ENCODE measurements at places on chromosomes 4 and X.

DNA sequence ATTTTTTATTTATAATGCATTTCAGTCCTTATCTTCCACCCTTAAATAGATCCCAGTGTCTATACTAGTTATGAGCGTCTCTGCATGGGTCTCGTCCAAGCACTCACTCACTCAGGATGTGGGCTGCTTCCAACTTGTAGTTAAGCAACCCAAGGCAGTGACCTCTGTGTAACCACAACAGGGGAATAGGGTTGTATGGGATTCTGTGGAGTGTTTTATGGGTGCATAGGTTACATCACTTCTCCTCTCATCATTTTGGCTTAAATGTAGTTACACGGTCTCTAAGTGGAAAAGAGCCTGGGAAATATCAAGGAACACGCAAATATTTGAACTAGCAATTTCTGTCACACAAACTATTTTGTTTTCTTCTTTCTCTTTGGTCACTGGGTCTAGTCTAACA is 931.0 kb downstream of the STIM2 start:
- DNase-seq, result no peak

DNA sequence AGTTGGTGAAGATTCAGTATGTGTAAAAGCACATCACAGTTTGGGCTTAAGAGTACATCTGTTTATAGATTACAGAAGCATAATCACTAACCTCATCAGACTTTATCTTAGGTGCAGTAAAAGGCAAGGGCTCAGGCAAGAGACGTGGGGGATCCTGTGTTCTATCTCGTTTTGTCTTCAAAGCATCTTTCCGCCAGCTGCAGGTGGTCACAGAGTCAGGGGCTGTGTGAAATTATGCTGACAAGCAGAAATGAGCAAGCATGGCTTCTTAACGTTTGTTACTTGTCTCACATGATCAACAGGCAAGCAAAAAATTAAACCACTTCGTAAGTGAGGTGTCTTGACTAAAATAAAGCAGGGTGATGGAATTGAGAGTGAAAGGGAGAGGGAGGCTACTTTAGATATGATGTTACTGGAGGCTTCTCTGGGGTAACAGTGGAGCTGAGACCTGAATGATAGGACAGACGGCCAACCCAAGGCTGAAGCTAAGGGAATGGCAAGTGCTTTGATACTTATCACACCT is 1.4 kb upstream of the TEC start:
- no peak for DNase-seq

- DNase-seq, result no peak
Observed at GRCh38 chr4:15682242-15683142, 865 bp downstream of the FAM200B start.

DNA sequence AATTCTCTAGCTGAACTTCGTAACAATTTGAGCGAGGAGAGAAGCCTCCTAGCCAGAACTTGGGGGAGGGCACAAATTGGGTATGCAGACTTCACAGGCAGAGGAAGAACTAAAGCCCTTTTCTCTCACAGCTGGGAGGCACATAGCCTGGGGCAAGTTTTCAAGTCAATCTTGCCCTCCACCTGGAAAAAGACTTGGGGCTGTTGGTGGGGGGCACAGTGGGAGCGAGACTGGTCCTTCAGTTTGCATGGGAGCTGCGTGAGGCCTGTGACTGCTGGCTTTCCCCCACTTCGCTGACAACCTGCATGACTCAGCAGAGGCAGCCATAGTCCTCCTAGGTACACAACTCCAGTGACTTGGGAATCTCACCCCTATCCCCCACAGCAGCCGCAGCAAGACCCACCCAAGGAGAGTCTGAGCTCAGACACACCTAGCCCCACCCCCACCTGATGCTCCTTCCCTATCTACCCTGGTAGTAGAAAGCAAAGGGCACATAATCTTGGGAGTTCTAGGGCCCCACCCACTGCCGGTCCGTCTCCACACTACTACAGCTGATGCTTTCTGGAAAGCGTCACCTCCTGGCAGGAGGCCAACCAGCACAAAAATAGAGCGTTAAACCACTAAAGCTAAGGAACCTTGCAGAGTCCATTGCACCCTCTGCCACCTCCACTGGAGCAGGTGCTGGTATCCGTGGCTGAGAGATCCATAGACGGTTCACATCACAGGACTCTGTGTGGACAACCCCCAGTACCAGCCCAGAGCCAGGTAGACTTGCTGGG is 160.8 kb downstream of the CBLL2 start:
- DNase-seq, result no peak

- no peak for DNase-seq
Observed at GRCh38 chrX:101391831-101392230, 1.0 kb downstream of the RPL36A start.

DNA sequence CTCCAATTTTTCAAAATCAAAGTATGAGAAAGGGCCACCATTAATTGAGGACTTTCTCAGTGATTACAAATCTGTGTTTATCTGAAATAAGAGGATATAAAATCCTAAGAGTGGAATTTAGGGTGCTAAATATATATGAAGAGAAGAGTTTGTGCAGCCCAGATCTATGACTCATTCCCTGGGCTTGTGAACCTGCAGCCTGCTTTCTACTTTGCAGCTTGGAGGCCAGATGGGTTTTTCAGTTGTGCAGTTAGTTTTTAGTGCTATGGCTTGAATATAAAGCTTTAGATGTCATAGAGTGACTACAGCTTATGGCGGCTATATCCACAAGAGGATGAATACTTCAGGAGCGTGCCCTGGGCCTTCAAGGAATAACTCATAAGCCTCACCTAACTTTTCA is 1391.1 kb downstream of the FSTL5 start:
- DNase-seq, result no peak

GRCh38 chr4:159026329-159026728 is 76.5 kb upstream of the RAPGEF2 start:
- DNase-seq, result no peak

DNA sequence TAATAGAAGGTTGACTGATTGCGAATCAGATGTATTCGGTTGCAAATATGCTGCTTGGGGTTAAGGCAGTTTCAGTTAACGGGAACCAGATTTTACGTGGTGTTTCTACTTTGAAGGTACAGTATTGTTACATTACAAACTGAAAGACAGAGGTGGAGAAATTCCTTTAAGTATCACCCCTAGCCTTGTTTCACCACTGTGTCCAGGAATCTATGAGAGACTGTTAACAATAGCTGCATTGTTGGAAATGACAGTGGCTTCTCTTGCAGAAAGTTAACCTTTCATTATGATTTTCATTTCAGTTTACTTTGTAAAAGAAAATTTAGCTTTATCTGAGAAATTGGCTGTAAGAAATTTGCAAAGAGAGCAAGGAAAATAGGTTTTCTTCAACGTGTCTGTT is 2.6 kb downstream of the CDKL5 start:
- no peak for DNase-seq

- no peak for DNase-seq
Observed at GRCh38 chr4:112968451-112969159, 80.8 kb upstream of the ANK2 start.

DNA sequence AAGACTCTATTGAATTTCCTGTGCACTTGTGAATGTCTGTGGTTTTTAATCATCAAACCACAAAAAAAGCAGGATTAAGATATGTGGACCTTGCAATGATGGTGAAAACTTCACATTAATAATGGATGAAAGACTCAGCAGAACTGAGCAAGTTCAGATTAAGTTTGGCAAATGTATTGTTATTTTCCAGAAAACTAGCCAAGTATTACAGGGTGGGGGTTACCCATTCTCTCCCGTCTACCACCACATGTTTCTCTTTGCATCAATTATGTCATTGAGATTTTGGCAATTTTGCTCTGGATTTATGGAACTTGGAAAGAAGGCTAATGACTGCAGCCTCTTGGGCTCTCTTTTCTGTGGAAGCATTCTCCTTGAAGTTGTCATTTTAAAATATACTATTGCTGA is 577.1 kb downstream of the ANKRD50 start:
- no peak for DNase-seq

DNA sequence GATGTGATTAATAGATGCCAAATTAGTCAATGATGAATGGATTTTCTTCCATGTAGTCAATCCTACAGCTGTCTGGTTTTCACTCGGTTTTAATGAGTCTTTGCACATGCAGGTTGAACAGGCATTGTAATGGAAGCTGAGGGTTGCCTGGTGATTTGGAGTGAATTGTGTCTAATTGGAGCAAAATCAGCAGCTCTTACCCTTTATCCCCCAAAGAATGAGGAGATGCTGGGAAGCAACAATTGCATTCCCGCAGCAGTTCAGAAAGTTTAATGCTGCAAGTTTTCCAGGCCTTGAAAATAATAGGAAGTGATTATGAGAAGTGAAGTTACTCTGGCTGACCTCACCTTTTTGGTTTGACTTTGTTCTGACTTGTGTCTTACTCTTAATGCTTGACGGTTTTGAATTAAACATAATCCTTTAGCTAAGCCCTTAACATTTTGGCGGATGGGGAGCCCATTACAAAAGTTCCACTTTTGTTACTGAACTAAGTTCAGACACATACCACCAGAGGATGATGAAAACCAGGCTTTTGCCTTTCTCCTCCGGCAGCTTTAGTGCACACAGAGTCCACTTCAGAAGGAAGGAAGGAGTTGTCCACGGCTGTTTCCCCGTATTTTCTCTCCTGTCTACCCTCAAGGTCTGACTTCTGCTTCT is 78.8 kb upstream of the TBC1D9 start:
- DNase-seq, result peak; percentile 76

GRCh38 chrX:39528161-39528916 is 569.4 kb downstream of the BCOR start:
- no peak for DNase-seq

DNA sequence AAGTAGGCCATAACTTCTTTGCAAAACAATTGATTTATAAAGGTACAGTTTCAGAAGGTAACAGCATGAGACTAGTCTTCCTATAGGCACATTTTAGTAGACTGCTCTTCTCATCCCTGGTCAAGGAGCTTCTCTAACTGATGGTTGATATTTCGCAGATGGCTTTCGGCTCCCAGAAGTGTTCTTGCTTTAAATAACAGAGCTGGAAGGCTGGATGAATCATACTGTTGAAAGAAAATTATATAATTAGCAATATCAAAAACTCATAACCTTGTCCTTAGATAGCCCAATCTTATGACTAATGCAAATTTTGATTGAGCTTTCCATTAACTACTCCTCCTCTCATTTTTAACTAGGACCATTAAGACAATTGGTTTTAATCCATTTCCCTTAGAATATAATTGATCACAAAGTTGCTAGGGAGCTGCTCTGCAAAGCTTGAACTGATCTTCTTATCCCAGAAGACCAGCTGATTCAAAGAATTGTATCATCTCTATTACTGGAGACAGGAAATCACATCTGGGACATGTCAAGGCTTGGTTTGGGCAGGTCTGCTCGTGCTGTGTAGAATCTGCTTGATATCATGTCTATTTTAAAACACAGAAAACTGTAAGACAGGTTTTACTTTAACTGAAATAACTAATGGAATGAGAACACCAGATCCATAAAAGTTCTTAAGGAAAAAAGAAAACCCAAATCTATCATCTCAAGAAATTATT is 38.6 kb downstream of the CENPU start:
- no peak for DNase-seq

GRCh38 chrX:115363372-115363771 is 73.9 kb downstream of the LUZP4 start:
- DNase-seq, result no peak

GRCh38 chr4:122044501-122044900 is 92.6 kb upstream of the TRPC3 start:
- no peak for DNase-seq

- DNase-seq, result peak; percentile 66
Observed at GRCh38 chr4:145179281-145179860, 1.0 kb downstream of the OTUD4 start.

DNA sequence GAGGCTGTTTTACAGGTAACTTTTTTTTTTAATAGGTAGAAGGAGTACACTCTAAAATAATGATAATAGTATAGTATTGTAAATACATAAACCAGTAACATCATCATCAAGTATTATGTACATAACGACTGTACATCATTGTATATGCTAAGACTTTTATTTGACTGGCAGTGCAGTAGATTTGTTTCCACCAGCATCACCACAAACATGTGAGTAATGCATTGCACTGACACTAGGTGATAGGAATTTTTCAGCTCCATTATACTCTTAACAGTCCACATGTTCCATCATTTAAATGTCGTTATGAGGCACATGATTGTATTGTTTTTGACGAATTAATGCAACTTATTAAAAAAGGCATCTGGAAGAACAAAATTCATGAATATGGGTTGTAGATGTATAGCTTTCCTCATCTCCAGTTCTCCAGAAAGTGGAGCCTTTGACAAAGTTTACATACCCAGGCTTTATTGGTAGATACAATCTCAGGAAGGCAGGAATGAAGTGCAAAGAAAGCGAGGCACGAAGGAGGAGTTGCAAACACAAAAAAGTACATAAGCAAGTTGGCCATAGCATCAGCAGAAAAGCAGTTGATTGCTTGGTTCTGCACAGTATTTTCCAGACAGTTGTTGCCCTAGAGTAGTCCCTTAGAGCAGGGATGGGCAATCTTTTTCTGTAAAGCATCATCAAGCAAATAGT is 336.9 kb upstream of the NR3C2 start:
- DNase-seq, result no peak

DNA sequence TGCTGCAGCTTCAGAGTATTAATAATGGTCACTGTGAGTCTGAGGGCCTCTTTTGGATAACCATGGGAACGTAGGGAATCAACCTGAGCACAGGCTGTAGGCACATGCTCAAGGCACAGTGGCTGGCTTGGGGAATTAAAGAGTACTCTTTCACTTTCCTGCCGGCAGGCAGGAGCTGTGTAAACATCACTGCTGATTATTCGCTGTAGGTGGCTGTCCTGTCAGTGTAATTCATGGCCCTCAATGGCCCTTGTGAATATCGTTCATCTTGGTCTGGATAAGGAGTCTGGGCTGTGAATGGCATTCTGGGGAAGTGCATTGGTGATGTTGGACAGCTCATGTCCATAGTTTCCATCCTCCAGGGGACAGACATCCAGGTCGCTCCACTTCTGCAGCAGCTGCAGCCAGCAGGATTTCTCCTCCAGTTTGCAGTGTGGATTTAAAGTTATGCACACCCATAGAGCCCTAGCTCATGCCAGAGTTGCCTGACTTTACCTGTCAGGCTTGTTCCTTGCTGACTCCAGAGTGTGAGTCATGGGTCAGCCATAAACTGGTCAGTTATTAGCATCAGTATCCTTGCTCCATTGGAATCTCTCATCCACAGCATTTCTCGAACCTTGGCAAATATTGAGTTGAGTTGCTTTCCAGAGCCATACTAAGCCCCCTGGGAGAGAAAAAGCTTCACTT is 43.0 kb downstream of the C4orf33 start:
- no peak for DNase-seq

- no peak for DNase-seq
Observed at GRCh38 chr4:165203541-165204461, 3.6 kb upstream of the KLHL2 start.

DNA sequence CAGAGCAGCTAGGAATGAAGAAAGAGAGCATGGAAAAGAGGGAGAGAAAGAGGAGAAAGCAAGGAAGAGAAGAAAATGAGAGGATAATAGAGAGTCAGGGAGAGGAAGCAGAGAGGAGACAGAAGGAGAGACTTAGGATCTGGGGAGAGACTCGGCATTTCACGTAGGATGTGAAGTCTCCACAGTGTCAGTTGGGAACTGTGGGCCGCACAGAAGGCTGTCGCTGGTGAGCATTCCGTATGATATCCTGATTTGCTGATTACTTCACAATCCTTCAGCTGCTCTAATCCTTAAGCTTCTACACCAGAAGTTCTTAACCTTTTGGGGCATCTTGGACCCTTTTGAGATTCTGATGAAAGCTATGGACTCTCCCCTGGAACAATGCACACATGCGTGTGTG is 14.0 kb downstream of the NLGN3 start:
- DNase-seq, result no peak
